ENCODE measurements at places on chromosomes 1 and 21. TPM values are rescaled to one million over a fixed set of nuclear protein-coding genes. Genes with fewer than 3 reads are reported as not detected.

Gene CHRM3
- total RNA-seq: not detected

Gene LYPD8
- total RNA-seq: not detected

DNA sequence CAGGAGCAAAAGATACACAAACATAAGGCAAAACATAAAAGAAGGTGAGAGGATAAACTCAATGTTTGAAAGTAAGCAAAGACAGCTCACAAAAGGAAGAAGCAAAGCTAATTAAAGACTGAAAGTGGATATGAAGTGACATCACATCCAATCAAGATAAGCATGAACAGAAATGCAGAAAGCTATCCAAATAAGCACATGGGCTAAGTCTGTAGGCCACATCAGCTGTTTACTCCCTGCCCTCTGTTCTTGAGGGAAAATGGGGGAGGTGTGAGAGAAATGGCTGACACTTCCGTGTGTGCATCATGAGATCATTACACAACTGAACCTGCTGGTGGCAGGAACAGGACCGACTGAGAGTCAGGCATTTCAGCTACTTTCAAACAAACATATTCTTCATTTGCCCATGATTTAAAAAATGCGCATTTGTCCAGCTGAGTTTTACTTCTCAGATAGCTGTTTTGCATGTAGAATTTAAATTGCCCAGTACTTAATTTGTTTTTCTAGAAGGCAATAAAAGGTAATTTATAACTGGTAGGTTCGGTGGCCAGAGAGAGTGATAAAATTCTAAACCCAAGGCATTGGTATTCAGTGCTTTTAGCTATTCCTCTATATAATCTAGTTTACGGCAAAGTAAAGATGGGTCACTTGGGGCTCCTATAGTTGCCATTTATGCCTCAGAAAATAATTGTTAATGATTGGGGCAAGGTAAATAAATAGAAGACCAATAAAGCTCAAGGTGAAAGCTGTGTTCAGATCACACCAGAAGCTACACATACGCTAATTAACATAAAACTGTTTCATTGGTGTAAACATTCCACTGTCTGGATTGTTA is 27.2 kb upstream of the MAN1A2 start:
- no peaks in the 10 kb centered on the region for H3K36me3 ChIP-seq
- H3K27ac ChIP-seq: peak overlapping the region; percentile 55
- DNase-seq: no peak
- peaks cover 9% of the 10 kb centered on the region for H3K4me1 ChIP-seq

DNA sequence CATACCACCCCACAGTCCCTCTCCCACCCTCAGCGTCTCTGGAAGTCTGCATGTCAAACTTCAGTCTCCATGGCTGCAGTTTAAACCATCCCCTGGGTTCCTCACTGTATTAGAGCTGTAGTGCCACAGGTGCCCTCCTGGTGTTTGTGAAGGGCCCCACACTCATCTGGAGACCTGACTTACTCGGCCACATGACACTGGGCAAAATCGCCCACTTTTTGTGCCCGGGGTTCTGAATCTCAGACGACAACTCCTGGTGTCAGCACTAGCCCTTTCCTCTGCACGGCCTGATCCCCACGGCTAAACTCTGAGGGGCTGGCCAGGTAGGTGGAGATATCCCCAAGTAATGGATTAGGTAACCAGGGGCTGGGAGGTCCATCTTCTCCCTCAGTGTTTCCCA is 6.5 kb downstream of the INKA2 start:
- no peak overlapping the region for H3K27ac ChIP-seq
- peaks cover 6% of the 10 kb centered on the region for H3K27me3 ChIP-seq
- H3K4me3 ChIP-seq: no peak overlapping the region
- H3K36me3 ChIP-seq: no peaks in the 10 kb centered on the region
- no peak for DNase-seq
- H3K4me1 ChIP-seq: peaks cover 5% of the 10 kb centered on the region

DNA sequence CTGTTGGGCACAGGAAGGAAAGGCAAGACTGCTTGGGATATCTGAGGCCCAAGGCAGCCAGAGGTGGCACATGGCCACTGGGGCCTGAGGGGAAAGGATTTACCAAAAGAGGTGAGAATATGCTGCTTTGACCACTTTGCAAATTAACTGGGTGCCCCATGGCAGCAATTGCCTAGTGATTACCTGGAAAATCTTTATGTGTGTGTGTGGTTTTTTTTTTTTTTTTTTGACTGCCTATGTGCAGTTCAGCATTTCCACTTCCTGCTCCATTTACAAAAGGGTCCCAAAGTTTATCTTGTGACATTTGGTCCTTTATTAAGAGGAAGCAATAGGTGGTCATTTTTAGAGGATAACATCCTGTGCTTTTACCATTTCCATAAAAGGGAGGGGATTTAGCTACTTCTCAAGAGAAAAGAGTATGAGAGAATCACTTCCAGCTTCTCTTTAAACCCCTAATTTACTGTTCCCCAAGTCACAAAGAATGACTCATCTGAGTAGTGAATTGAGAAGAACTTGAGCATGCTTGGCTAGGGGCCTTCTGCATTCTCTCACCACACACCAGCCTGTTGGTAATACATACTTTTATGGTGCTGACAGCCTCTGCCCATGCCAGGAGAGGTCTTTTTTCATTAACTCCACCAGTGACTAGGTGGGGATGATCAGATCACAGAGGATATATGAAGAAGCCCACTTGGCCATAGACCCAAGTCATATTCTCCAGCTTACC is 52.1 kb downstream of the SYDE2 start:
- no peak overlapping the region for H3K4me3 ChIP-seq
- no peaks in the 10 kb centered on the region for H3K36me3 ChIP-seq
- peaks cover 10% of the 10 kb centered on the region for H3K27me3 ChIP-seq
- H3K4me1 ChIP-seq: peaks cover 4% of the 10 kb centered on the region
- no peak for DNase-seq

- H3K4me3 ChIP-seq: no peak overlapping the region
- no peaks in the 10 kb centered on the region for H3K4me1 ChIP-seq
- H3K27ac ChIP-seq: no peak overlapping the region
- H3K36me3 ChIP-seq: peaks cover 9% of the 10 kb centered on the region
Measured at GRCh38 chr1:171852272-171852671, 11.0 kb downstream of the DNM3 start.
